Activated naive CD8-positive, alpha-beta T cell treated with anti-CD3 and anti-CD28 coated beads for 36 hours (primary cell): ENCODE measurements at places on chromosomes 16 and 17. TPM values are rescaled to one million over a fixed set of nuclear protein-coding genes. Genes with fewer than 3 reads are reported as not detected.

The HAP1 gene
- 0.08 TPM for total RNA-seq

The CD300LF gene
- total RNA-seq, result not detected

DNA sequence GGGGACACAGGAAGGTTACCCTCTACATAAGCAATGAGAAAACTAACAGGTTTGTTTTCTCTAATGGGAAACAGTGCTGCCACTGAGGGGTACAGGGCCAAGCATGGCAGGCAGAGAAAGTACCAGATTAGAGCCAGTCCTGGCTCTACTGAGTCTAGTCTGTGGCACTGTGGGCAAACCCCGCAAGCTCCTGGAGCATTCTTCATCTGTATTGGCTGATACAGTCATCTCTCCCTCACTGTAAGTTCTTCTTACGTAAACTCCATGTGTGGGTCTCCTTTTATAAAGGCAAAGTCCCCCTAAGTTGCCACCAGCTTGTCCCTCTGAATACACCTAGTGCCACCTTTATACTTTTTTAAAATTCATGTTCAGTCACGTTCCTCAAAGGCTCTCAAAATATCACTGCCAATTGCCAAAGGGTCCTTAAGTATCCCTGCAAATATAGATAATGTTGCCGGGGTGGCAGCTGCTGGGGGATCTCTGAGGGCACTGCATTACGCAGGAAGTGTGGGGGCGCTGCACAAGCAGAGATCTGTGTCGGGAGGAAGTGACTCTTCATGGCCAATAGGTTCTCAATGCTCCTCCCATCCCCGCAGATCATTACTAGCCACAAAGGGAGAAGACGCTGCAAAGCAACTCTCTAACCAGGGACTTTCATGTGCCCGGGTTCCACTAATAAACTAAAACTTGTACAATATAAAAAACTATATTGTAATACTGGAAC is 18.8 kb downstream of the XPO6 start:
- DNase-seq, result peak; percentile 78

DNA sequence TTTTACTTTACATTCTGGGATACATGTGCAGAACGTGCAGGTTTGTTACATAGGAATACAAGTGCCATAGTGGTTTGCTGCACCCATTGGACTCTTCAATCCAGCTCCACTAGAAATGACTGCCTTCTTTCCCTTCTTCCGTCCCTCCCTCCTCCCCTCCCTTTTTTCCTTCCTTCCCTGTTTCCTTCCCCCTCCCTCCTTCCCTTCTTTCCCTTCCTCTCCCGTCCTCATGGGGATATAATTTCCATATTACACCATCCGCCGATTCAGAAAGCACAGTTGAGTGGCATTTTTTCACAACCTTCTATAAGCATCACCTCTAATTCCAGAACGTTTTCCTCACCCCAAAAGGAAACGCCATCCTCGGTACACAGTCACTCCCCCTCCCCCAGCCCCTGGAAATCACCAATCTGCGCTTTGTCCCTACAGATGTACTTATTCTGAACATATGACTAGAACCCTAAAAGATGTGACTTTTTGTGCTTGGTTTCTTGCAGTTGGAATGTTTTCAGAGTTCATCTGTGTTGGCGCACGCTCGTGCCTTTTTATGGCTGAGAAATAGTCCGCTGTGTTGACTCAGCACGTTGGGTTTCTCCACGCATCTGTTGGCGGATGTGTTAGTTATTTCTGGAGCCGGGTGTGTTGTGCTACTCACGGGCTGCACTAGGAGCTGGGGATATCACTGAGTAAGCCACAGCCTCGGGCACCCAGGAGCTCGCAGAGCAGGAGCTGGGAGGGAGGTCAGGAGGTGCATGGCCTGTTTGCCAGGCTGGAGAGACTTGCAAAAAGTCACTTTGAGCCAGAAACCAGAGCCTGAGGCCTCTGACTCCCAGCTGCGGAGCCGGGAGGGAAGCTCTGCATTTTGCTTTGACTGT is 336.4 kb downstream of the SEC14L1 start:
- peak; percentile 35 for DNase-seq

GRCh38 chr17:17391668-17392370 is 85.0 kb upstream of the MED9 start:
- DNase-seq, result peak; percentile 67
